ENCODE measurements at places on chromosomes 13 and 19.

DNA sequence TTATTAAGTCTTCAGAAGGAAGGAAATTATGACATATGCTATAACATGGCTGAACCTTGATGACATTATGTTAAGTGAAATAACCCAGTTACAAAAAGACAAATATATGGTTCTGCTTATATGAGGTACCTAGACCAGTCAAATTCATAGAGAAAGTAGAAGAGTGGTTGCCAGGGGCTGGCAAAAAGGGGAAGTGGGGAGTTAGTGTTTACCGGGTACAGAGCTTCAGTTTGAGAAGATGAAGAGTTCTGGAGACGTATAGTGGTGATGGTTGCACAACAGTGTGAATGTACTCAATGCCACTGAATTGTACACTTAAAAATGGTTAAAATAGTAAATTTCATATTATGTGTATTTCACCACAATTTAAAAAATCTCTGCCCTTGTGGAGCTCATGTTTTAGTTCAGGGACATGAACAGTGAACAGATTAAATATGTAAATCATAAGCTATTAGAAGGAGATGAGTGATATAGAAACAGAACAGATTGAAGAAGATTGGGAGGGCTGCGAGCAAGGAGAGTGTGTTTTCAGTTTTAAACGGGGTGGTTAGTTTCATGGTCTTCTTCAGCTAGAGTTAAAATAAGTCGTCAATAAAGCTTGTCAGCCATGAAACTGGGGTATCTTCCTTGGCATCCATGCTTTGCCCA is 355.2 kb downstream of the KCNRG start:
- no peak for DNase-seq

DNA sequence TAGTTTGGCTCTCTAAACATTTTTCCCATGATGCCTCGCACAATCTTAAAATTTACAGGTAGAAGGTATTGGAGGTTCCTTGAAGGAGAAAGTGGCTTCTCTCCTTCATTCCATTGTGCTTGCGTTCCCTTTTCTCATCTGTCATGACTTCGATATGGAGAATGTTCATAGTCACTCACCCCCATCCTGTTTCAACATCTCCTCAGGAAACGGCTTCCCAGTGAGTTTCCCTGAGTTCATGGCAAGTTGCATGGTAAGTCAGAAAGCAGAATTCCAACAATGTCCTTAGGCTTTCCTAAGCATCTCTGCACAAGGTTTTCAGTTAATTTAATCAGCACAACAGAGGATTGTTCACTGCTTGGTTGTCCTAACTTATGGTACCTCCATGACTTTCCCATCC is 581.8 kb upstream of the SLITRK5 start:
- DNase-seq = peak; percentile 74

GRCh38 chr13:24271601-24272451 is 37.6 kb upstream of the C1QTNF9 start:
- DNase-seq = peak; percentile 71

GRCh38 chr19:1780272-1780958 is 27.1 kb downstream of the ONECUT3 start:
- peak; percentile 21 for DNase-seq

DNA sequence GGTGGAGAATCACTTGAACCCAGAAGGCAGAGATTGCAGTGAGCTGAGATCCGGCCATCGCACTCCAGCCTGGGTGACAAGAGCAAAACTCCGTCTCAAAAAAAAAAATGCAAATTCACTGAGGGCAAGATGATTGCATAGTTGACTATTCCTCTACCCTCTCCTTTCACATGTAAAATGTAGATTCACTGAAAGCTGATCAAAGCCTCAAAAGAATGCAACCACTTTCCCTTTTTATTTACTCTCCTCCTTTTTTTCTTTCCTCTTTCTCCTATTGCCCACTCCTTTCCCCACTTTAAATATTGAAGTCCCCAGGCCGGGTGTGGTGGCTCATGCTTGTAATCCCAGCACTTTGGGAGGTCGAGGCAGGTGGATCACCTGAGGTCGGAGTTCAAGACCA is 6.3 kb downstream of the TEX101 start:
- no peak for DNase-seq

DNA sequence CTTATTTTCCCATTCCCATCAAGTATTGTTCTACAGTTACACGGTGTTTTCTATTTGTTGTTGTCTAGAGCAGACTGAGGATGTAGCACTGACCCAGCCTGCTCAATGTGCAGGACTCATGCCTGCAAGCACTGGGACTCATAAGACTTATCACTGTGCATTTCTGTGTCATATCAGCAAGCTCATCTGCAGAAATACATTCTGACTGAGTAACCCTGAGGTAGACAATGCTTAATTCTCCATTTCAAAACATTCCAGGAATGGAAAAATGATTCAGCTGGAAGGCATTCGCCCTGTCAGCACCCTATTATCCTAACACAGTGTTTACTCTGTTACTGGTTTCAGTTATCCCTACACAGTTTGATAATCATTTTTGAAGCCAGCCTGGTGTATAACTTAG is 2506.4 kb downstream of the PCDH9 start:
- peak; percentile 95 for DNase-seq

DNA sequence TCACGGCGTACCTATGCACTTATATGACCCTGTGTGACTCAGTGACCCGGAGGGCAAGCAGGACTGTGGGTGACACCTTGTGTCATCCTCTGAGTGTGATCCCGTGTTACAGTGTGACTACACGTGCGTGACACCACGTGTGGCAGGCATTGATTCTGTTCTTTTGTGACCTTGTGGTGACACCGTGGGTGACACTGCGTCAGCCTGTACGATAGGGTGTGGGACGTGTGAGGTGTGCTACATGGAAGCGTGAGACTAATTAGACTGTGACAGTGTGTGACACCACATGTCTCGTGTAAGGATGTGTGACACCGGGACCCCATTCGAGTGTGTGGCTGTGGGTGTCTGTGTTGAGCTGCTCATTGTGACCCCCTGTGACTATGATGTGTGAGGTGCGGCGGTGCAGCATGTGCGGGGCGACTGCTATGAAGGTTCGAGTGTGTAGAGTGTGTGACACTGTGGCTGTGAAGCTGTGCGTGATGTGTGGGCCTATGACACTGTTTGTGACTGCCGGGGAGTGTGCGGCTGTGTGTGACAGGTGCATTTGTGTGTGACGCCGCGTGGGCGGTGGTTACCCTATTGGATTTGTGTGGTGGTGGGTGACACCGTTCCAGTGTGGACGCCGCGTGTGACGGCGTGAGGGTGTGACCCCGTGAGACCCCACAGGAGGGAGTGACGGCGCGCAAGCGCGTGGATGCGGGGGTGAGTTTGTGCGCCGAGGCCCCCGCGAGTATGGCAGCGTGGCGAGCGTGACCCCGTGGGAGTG is 399 bp upstream of the SPTBN4 start:
- DNase-seq = no peak

DNA sequence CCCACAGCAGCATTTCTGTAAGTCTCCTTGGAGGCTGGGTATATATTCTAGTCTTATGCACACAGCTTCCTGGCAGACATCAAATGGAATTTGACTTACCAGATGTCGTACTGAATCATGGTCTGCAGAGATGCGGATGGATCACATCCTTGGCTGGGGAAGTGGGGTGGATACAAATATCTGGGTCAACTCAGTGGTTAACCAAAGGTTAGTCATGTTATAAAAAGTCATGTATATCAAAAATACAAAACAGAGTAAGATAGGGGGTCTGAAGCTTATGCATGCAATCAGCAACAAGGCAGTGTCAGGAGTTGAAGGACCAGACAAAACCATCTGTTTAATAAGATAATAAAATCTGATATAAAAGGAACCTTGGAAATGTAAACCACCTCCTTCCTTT is 61.9 kb downstream of the WASF3 start:
- peak; percentile 93 for DNase-seq

DNA sequence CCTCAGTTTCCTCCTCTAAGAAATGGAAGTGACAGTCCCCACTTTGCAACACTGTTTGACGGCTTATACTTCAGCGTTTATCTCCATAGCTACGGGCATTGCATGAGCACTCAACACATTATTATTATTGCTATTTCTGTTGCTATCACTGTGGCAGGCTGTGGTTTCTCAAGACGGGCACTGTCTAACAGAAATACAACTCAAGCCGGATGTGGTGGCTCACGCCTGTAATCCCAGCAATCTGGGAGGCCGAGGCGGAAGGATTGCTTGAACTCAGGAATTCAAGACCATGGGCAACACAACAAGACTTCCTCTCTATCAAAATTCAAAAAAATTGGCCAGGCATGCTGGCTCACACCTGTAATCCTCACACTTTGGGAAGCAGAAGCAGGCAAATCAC is 4.9 kb upstream of the ZSWIM4 start:
- no peak for DNase-seq

DNA sequence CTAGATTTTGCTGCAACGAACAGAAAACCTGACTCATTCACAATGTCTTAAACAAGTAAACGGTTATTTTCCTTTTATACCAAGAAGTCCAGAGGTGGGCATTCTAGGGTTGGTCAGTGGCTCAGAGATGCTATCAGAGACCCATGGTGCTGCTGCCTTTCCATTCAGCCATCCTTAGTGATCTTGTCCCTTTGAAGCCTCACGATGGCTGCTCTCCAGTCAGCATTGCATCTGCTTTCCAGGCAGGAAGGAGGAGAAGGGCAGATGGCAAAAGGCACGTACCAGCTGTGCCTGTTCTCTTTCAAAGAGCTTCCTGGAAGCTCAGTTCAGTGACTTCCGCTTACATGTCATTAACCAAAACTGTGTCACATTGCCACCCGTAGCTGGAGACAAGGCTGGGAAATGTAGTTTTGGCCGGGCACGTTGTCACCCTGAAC is 30.1 kb downstream of the WDFY2 start:
- no peak for DNase-seq

DNA sequence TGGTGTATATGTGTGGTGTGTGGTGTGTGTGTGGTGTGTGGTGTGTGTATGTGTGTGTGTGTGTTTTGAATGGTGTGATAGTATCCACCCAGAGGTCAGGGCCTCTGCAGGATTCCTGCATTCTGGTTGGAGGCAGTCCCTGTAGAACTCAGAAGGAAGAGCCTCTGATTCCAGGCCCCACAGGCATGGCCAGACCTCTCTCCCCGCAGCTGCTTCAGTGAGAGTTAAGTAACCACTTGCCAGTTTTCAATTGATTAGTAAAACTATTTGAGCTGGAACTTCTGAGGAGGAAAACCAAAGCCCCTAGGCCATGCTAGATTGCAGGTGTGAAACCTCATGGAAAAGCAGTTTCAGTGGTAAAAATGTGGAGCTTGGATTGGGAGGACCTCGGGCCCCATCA is 2.1 kb downstream of the ATP12A start:
- no peak for DNase-seq

GRCh38 chr19:45881082-45881908 is 4.6 kb downstream of the IRF2BP1 start:
- DNase-seq = no peak

DNA sequence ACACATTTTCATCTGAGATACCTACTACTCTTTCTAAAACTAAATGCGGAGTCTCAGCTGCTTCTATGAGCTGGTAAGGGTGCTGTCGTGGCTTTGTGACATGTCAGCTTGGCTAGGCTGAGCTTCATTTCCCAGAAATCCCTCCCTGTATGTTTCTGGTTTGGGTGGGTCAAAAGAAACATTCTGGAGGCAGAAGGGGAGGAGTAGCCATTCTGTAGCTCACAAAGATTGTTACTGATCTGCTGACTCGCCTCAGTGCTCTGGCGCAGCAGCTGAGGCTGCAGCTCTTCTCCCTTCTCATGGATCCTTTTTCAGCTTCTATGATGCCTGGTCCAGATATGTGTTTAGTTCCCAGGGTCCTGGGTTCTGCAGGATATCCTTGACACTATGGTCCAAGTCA is 114.7 kb downstream of the RAP2A start:
- no peak for DNase-seq

DNA sequence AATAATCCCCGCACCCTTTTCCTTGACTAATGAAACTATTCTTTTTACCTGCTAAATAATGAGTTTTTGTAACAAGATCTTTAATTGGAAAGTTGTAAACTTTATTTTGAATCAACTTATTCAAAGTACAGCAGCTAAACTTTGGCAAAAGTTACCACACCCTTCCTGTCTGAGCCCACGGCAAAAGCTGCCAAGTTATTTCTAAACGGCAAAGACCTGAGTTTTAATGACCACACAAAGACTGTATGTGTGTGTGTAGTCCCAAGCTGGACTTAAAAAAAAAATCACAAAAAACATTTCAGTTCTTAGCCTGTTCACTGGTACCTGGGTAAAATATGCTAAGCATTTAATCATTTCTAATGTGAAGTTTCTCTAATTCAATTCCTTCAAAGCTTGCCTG is 60.7 kb downstream of the ZAR1L start:
- no peak for DNase-seq

DNA sequence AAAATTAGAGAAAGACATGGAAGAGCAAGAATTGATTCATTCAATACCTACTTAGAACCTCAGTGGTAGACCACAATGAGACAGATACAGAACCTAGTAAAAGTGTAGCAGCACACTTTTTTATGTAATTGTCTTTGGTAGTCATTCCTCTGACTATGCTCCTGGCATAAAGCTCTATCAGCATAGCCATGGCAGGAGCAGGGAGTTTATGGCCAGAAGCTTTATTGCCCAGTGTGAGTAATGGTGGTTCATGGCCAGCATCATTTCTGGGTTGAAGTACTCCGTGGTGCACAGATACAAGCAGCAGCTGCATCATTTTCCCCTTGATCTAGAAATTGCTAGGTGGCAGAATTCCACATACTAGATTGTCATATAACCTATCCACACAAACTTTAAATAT is 352.6 kb downstream of the TBC1D4 start:
- DNase-seq = no peak

GRCh38 chr19:4369888-4370260 is 26.5 kb downstream of the MPND start:
- DNase-seq = no peak

DNA sequence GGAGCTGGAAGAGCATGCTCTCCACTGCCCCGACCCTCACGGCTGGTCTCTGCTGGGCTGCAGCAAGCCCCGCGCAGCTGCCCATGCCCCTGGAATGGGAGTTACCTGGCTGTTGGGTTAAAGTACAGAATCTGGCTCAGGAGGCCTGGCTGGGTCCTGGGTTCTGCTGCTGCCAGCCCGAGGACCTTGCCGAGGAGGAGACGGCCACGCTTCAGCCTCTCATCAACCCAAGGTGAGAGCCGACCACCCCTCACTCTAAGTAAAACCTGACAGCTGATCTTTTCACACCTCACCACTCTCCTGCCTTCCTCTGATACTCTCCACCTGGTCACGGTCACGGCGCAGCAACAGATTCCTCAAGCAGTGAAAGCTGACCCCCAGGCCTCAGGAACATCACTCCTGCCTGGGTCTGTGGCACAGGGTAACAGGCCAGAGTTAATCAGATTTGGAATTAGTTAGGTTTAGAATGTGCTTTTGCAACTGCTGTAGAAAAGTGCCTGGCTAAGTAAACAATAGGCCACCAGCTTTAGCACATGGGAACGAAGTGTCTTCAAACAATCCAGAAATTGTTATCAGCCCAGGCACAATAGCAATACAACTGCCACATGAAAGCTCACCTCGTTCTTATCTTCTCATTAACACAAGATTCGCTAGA is 20.5 kb downstream of the RAB20 start:
- no peak for DNase-seq

DNA sequence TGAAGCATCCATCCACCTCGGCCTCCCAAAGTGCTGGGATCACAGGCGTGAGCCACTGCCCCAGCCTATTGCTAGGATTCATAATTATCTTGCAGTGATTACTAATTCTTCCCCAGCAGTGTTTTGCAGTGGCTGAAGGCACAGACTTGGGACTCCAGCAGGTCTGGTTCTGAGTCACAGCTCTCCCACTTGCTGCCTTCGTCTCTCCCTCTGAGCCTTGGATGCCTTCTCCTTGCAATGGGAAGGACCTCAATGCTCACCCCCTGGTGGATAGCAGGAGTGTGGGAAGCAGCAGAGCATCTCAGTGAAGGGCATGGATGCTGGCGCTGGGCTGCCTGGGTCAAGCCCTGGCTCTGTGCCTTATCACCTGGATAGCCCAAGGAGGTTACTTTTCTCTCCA is 37.6 kb upstream of the SHKBP1 start:
- DNase-seq = no peak

GRCh38 chr13:37366044-37366770 is 232.4 kb downstream of the POSTN start:
- no peak for DNase-seq

Data from fibroblast of skin of abdomen (primary cell).